ENCODE measurements at places on chromosomes 5 and 9.

- no peaks in the 10 kb centered on the region for H3K4me1 ChIP-seq
- no peak overlapping the region for H3K4me3 ChIP-seq
- peaks cover 10% of the 10 kb centered on the region for H3K27me3 ChIP-seq
- no peak for DNase-seq
Measured at GRCh38 chr5:173642895-173643481, 26.5 kb upstream of the BOD1 start.

DNA sequence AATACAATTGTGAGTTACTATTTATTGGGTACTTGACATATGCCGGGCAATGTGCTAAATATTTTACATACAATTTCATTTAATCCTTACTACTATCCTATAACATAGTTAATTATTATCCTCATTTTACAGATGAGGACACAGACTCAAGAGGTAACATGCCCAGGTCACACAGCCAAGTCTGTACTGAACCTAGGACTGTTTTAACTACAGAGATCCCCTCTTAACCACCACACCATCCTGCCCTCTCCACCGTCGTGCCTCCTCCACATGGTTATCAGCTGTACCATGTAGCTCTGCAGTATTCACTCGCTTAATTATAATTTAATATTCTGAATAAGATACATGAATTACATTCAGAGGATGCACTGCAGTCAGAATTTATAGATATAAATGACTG, 5.3 kb downstream of the RAB14 start:
- H3K4me3 ChIP-seq = no peak overlapping the region
- H3K27ac ChIP-seq = no peak overlapping the region
- H3K36me3 ChIP-seq = peaks cover 13% of the 10 kb centered on the region
- DNase-seq = no peak

GRCh38 chr9:99038484-99038820, 66.5 kb upstream of the TGFBR1 start:
- no peaks in the 10 kb centered on the region for H3K36me3 ChIP-seq
- no peak for DNase-seq
- H3K27ac ChIP-seq = no peak overlapping the region
- peaks cover 45% of the 10 kb centered on the region for H3K4me1 ChIP-seq
- no peak overlapping the region for H3K4me3 ChIP-seq

- H3K4me1 ChIP-seq = no peaks in the 10 kb centered on the region
- no peak overlapping the region for H3K27ac ChIP-seq
- no peaks in the 10 kb centered on the region for H3K36me3 ChIP-seq
- DNase-seq = no peak
Measured at GRCh38 chr5:42768106-42768504, 11.5 kb downstream of the CCDC152 start.

DNA sequence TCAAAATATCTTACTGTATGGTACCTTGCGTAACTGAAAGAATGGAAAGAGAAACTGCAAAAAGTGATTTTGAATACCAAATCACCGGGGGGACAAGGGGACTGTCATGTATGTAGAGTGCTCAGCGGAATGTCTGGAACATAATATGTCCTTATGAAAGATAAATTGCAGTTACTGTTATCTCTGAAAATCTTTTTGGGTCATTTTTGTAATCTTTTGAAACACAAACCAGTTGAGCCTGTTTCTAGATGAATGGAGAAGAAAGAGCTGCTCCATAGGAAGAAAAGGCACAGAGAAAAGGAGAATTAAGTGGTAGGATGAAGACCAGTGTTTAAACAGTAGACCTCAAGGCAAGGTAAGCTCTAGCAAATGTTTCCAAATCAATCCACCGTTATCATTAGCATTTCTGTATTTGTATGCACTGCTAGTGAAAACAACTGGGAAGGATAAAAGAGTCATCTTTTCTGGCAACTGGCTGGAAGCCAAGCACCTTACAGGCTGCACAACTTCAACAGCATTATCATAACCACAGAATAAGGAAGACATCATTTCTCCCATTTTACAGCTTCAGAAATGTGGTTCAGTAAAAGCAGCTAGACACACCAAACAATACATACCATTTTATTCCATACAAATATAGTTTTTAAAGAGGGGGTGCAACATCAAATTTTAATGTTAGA, 158.5 kb downstream of the TRPM3 start:
- no peak for DNase-seq
- no peaks in the 10 kb centered on the region for H3K27me3 ChIP-seq

Measured in activated naive CD4-positive, alpha-beta T cell treated with anti-CD3 and anti-CD28 coated beads, Interleukin-2, amount 10 ng/mL, durations not matched to agents 7 days and 5 days (primary cell).